ENCODE measurements at places on chromosomes 5 and 9. TPM values are rescaled to one million over a fixed set of nuclear protein-coding genes. Genes with fewer than 3 reads are reported as not detected.

The GABRG2 gene
- not detected for total RNA-seq

The GFM2 gene
- 24.6 TPM for total RNA-seq

The DMRTA1 gene
- 0.35 TPM for total RNA-seq

The SPINK7 gene
- total RNA-seq = not detected

The CTXN3 gene
- total RNA-seq = 2.8 TPM

The TSSK1B gene
- not detected for total RNA-seq

The SPATA31C2 gene
- 0.04 TPM for total RNA-seq

The SHC3 gene
- 0.53 TPM for total RNA-seq

The MYMK gene
- 23.0 TPM for total RNA-seq

The DPP7 gene
- 29.7 TPM for total RNA-seq

The SH3GLB2 gene
- total RNA-seq = 59.4 TPM

The CARTPT gene
- not detected for total RNA-seq

The GRIN1 gene
- not detected for total RNA-seq
